ENCODE measurements at places on chromosomes 3 and 15.

- DNase-seq: no peak
Measured at GRCh38 chr15:67563092-67563491, 20.6 kb downstream of the MAP2K5 start.

DNA sequence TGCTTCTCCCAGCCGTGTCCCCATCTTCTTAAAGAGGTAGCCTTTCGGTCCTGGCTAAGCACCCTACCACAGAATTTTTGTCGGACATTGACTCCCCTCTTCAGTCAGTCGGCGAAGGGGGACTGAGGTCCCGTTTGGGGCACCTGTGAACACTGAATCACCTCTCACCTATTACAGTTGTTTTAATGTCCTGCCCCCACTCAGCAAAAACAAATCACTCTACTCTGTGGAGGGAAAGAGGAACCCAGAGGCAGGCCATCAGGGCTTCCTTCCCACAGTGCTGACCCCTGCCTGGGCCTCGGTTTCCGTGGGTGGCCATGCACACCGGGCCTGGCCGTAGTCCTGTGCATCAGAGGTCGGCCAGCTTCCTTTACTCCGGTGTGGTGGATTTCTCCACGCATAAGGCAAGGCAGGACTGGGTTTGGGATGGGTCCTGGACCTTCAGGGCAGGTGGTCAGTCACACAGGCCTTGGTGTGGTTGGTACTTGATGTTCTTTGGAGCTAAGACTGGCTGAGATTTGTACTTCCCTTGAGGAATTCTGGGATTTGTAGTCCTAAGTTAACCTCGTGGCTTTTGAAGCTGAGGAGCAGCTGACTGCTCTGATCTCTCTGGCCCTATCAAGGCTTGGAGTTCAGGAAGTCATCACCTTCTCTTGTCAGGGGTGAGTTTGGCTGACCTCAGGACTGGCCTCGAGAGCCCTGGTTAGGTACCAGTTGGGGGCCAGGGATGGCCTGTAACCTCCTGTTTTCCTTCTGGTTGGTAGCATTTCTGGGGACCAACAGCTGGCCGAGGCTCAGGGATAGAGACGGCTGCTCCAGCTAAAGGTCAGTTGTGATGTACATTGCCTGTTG lies 627 bp upstream of the FAM131A start:
- no peak for DNase-seq

GRCh38 chr3:74267588-74268184 lies 346.8 kb downstream of the CNTN3 start:
- DNase-seq: no peak

DNA sequence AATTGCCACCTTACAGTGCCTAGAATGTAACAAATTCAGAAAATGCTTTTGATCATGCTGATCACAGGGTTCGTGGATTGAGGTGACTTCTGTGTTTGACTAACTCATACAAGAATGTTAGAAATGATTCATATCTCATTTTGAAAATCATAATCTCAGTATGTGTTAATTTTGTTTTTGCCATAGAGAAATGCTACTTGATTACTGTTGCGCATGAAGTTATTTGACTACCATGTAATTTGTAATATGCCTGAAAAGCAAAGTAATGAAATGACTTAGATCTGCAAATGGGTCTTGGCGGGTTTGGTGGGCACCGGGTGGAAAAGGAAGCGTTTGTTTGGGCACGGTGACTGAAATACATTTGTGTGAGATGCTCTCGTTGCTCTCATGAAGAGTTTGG lies 173.6 kb upstream of the BHLHE40 start:
- DNase-seq: no peak

DNA sequence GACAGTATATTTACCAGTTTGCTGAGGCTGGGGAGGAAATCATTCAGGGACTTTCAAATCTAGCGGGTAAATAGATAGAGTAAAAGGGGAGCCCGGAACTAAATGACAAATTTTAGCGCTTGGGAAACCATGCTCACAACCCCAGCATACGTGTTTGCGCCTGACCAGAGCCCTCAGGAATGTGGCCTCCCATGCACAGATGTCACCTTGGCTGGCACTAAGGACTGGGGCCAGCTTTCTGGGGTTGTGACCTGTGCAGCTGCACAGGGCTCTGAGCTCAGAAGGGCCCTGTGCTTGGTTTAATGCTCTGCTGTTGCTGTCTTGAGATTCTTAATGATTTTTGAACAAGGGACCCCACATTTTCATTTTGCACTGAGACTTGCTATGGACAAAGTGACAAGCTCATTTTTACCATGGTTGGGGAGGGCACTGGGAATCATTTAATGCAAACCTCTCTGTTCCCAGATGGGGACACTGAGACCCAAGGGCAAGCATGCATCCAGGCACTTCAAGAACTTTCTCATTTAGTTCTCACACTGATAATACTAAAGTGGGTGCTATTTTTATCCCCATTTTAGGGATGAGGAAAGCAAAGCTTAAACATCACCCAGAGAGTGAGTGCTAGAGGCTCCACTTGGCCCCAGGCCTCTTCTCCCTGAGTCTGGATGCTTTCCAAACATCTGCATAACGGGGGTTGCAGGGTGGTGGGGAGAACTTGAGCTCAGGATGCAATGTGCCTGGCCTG lies 44.1 kb upstream of the FAM107A start:
- no peak for DNase-seq

DNA sequence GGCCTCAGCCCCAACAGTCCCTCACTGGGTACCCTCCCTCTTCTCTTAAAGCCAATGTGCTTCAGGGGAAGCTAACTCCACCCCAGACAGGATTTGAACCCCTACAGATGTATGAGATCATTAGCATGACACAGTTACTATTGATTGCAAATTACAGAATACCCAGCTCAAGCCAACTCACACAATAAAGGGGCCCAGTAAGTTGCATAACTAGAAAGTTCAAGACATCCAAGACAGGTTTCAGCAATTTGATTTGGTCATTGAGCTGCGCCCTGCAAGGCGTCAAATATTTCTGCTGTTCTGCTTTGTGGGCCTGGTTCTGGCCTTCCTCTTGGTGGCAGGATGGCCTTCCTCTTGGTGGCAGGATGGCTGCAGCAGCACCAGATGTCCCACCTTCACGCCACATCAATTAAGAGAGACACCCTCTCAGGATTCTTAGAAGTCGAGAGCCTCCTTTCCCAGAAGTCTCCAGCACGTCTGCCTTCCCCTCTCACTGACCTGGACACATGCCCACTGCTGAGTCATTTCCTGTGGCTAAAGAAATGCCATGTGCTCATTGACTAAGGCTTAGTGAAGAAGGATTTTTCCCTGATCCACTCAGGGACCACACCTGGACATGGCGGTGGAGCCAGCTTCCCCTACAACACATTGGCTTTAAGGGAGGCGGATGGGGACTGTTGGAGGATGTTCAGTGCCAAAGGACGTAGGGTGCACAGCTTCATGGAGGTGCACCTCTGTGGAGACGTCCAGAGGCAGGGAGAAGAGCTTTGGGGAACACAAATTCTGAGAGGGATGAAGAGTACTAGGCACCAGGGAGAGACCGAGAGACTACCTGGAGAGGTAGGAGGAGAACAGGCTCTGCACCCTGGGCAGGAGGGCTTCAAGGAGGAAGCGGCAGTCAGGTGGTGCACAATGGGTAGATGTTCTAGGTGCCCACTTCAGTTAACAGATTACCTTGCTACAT lies 49.1 kb downstream of the DNASE1L3 start:
- DNase-seq: no peak

DNA sequence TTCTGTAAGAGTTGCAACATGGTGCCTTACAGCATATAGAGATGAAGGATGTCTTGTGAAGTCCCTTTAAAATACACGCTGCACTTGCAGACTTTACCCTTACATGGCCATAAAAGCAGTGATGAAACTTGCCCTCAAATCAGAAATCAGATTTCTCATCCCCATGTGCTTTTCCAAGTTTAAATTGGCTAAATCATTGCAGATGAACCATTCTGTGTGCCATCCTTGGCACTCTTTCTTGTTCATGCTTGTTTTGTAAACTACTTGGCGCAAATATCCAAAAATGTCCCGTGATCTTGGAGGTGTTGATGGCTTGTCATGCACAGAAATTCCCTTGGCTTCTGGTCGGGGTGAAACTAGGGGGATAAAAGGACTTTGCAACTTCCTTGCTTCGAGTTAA lies 135.7 kb downstream of the LRIG1 start:
- DNase-seq: no peak

DNA sequence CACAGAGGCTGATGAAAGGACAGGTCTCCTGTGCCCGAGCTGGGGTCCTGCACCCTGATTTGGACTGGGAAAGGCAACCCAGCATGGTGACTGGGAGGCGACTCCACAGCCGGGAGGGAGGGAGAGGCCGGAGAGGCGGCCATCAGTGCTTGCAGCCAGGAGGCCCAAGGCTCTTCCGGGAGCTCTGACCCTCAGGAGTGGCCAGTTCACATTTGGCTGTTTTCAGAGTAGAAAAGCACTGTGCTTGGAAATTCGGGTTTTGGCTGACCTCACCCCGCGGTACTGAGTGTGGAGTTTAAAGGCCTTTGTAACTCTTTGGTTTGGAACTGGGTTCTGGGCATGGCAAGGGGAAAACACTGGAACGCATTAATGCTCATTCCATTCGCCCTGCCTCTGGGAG lies 31.9 kb downstream of the SMAD6 start:
- no peak for DNase-seq

- no peak for DNase-seq
Measured at GRCh38 chr3:53166206-53166605, 5.2 kb downstream of the PRKCD start.

DNA sequence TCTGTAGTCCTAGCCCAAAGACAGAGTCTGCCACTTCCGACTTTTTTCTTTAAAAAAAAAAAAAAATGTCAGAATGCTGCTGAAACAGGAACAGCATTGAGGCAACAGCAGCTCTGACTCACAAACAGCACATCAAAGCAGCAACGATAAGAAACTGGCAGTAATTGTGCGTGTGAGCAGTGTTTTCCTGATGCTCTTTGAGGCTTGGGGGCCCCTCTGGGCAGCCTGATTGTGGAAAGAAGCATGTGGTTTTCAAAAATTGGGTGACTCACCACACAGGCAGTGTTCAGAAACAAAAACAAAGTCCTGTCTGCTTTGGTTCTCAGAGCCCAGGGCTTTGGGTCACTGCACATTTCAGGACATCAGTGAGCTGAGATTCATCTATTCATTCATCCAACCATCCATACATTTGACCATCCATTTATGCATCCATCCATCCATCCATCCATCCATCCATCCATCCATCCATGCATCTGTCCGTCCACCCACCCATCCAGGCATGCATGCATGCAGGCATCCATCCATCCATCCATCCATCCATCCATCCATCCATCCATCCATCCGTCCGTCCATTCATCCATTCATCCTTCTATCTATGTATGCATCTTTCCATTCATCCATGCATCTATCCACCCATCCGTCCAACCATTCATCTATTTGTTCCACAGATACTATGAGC lies 308.4 kb downstream of the RPLP1 start:
- DNase-seq: peak; percentile 62

GRCh38 chr3:78792733-78793132 lies 975.1 kb downstream of the ROBO1 start:
- no peak for DNase-seq

DNA sequence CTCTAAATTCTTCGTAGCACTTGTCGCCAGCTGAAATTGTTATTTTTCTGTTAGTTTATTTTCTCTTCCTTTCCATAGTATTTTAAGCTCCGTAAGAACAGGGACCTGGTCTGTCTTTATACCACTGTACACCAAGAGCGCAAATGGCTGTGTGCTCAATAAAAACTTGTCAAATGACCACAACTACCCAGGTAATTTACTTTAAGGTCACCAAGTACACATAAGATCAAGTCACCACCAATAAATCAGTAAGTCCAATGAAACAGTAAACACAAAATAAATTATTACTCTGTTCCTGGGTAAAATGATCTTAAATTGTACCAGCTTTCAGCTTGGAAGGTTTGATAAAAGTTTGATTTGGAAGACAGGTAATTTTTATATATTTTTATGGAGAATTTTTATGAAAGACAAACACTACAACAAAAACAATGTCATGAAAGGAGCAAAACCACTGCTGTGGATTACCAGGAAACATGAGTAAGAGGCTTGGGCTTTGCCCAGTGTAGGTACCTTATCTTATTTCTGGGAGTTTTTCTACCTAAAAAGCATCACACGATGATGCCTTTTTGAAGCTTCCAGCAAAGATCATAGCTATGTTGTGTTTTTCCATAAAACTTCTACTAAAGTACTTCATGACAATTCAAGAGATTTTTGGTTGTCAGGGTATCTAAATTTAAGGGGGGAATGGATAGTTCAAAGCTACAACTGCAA lies 406.8 kb downstream of the SHQ1 start:
- DNase-seq: no peak

GRCh38 chr3:171383206-171384018 lies 76.8 kb downstream of the TNIK start:
- DNase-seq: no peak

- DNase-seq: no peak
Measured at GRCh38 chr3:62803276-62803675, 71.9 kb downstream of the CADPS start.

- DNase-seq: no peak
Measured at GRCh38 chr3:192515664-192516045, 211.7 kb downstream of the FGF12 start.

GRCh38 chr3:186760897-186761447 lies 22.4 kb upstream of the EIF4A2 start:
- no peak for DNase-seq

GRCh38 chr3:143495527-143495926 lies 352.7 kb downstream of the SLC9A9 start:
- DNase-seq: no peak

GRCh38 chr3:197516517-197516889 lies 39.3 kb downstream of the BDH1 start:
- DNase-seq: no peak

DNA sequence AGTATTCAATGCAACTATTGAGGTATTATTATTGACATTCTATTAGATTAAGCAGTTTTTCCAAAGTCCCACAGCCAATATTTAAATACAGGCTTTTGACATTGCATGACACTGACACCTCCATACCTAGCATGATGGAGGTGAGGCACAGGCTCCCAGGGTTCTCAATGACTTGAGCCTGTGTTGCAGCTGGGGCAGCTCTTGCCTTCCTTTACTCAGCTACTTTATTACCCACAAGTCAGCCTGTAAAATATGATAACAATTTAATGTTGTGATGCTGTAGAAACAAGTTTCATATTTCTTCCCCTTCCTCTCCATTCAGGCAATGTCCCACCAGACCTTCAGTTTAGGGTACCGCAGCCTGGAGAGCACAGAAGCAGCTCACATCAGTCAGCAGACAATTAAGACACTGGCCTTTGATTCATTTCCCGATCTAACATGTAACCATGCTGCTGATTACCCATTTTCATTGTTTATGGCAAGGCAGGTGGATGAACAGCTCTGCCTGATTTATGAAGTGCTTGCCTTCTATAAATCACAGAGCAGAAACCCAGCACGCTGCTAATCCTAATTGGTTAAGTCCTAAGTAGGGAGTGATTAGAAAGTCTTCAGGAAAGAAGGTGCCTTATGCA lies 826.1 kb downstream of the AGBL1 start:
- no peak for DNase-seq

GRCh38 chr3:146065573-146066006 lies 95.4 kb downstream of the PLOD2 start:
- no peak for DNase-seq

DNA sequence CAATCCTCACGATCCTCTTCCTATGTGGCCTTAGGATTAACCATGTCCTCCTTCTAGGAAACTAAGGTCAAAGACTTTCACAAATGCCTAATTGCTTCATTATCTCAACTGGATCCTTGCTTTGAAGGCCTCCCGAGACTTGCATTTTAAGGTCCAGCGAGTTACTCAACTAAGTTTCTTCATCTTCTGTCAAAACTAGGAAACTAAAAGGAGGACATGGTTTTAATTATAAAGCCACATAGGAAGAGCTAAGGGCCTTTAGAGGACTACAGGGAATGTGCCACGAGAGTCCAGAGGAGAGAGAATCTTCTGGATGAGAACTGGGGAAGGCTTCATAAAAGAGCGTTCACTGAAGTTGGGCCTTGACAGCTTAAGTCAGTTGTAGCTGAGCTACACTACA lies 87.8 kb upstream of the LPP start:
- DNase-seq: no peak

- DNase-seq: no peak
Measured at GRCh38 chr15:22919171-22919570, 61.0 kb downstream of the CYFIP1 start.

All from stimulated activated CD8-positive, alpha-beta memory T cell treated with anti-CD3 and anti-CD28 coated beads, Interleukin-7, amount 100 ng/mL, for 1 hour (primary cell).